Stimulated activated CD4-positive, alpha-beta T cell treated with anti-CD3 and anti-CD28 coated beads, Interleukin-4, amount 100 ng/mL, for 24 hours (primary cell): ENCODE measurements at places on chromosomes 3 and 15.

GRCh38 chr3:161576311-161576710 lies 79.7 kb downstream of the OTOL1 start:
- no peak for DNase-seq

GRCh38 chr3:87332789-87333188 lies 56.4 kb upstream of the POU1F1 start:
- DNase-seq: no peak

DNA sequence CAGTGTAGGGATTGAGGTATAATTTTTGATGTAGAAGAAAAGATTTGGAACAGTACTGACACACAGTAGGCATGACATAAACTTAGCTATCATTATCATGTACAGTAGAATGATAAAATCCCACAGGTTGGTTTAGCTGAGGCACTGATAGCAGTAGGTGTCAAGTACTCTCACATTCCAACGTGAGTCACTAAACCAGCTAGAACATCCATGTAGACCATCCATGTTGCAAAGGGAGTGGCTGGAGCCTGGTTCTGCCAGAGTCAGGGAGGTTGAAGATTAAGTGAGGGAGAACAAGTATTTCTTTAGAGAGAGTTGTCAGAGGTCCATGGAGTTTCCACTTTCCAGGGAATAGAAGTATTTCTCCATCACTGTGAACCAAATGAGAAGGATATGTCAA lies 157.2 kb upstream of the TMEM108 start:
- no peak for DNase-seq

GRCh38 chr3:50221411-50222168 lies 14.4 kb upstream of the GNAI2 start:
- no peak for DNase-seq

DNA sequence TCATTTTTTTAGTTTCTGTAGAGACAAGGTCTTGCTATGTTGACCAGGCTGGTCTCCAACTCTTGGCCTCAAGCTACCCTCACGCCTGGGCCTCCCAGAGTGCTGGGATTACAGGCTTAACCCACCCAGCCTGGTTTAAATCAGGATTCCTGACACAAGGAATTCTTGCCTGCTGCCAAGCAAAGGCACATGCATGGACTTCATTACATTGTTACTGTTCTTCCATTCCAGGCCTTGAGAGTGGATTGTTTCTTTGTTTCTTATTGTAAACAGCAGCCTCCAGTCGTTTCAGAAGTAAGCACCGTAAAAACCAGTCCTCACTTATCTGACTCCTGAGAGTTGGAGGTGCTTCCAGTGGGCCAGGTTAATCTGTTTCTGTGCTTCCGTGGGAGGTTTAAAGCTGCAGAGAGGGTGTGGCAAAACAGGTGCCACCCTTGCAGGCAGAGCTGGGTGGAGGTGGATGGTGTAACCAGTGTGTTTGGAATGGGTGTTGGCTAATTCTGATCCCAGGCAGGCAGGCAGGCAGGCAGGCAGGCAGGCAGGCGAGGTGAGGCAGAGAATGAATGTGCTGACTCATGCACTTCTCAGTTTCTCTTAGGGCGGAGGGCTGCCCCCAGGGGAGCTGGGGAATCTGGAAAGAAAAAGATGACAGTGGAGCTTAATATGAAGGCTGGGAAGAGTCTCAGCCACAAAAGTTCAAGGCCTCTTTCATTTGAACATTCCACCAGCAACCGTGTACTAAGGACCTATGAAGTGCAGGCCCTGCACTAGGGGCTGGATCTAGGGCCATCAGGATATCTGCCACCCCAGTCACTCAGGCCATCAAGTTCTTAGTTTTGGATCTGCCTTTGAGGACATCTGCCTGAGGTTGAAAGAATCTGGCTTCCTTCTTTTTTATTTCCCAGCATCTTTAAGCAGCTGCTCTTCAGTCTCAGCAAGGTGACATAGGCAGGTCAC lies 37.0 kb upstream of the CDCP1 start:
- no peak for DNase-seq

DNA sequence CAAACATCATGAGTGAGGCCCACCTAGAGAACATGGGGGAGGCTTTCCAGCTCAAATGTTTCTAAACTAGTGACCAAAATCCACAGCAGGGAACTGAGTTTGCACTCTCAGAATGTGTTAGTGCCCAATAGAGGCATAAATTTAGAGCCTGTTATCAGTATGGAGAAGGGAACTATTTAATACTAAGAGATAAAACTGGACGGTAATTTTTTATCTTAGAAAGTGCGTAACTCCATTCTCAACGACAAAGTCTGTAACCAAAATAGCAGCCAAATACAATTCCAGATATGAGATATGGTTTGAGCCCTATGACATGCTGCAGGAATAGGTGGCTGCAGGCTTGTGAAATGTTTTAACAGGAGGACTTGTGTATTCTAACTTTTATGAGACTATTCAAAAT lies 3.5 kb downstream of the B3GALNT1 start:
- DNase-seq: no peak

DNA sequence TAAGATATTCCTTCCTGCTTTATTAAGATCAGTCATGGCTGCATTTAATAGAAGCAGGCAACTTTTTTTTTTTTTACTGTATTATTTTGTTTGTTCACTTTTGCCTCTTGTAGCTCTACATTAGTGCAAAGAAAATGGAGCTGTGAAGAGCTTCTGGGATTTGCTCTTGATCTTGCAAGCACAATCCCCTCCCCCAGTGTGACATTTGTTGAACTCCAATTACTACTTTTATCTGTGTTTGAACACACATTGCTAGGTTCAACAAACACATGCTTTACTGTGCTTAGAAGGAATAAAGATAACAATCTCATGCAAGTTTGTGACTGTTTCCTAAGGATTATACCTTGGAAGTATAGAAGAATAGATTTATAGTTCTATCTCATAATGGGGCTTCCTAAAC lies 648.8 kb downstream of the NLGN1 start:
- no peak for DNase-seq

GRCh38 chr3:86658876-86659275 lies 332.1 kb downstream of the VGLL3 start:
- no peak for DNase-seq

- DNase-seq: no peak
Observed at GRCh38 chr3:30625541-30626438, 19.4 kb downstream of the TGFBR2 start.

DNA sequence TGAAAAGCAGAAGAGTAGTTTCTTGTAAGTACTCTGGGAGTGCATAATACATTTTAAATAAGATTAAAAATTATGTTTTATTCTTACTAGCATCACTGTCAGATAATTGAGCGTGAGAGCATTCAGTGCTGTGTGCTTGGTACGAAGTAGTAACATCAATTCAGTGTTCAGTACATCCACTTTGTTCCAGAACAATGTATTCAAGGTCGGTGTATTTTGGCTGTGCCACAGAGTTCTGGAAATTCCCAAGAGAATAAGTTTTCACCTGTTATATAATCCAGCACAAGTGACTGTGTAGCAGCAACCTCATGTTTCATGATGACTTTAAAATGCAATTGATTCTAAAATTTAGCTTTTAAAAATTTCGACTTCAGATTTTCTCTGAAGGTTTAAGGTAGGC lies 130.6 kb downstream of the IGF1R start:
- DNase-seq: no peak

DNA sequence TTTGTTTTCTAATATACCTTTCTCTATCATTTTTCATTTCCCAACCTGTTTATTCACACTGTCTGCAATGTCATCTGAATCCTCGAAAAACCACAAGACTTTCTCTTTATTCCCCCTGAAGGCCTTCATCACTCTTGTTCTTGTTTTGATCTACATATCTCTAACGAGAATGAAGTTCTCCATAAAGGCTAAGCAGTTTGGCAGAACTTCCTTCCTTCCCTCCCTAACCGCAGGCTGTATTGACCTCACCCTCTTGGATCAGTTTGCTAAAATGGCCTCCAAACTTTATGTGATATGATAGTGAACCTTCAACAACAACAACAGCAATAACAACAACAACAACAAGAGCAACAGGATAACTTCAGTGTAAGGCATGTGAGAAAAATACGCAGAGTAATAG lies 392.8 kb downstream of the TIGIT start:
- DNase-seq: no peak

GRCh38 chr15:28974142-28974541 lies 88.4 kb downstream of the APBA2 start:
- no peak for DNase-seq

GRCh38 chr3:24678421-24678865 lies 183.8 kb upstream of the THRB start:
- peak; percentile 8 for DNase-seq

- no peak for DNase-seq
Observed at GRCh38 chr3:193997228-193998122, 138.5 kb upstream of the HES1 start.

DNA sequence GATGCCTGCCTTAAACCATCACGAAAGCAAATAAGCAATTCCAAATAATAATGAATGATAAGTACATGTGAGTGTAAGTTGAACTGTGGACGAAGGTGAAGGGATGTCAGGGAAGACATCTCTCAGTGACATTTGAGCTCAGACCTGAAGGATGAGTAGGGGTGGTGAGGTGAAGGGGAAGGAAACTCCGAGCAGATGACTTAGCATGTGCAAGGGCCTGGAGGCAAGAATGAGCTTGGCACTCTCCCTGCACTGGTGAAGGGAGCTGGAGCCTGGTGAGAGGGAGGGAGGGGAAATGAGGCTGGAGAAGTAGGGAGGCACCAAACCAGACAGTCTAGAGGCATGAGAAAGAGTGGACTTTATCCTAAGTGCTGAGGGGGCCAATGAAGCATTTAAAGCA lies 84.3 kb downstream of the MTHFS start:
- DNase-seq: no peak

DNA sequence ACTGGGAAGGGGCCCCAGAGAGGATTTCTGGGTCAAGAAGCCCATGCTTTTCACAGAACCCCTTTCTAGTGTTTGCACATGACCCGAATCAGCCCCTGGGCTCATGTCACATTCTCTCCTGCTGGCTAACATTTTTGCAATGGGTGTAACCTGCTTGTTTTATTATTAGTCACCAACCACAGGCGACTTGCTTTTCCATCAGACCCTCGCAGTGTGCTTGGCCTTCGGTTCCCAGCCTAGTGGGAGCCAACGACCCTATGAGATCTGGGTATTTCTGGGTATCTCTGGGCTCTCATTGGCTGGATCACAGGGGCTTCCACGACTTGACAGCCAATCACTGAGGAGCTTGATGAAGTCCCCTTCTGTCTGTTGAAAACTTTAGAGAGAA lies 11.0 kb upstream of the FBLN2 start:
- DNase-seq: no peak

DNA sequence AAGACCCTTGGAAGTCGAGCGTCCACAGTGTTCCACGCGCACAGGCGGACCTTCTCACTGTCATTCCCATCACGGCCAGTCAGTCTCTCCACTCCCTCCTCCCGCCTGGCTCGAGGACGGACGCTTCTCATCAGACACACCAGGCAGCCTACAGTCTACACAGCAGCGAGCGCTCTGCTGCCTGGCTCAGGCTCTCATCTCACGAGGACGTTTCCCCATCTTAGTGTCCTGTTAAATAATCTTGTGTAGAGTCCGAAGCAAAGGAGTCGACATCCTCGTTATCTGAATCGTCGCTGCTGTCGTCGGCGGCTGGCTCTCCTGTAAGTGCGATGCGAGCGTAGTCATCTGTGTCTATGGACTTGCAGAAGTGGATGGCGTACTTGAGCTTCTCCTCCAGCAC lies 12.4 kb upstream of the OCA2 start:
- no peak for DNase-seq

DNA sequence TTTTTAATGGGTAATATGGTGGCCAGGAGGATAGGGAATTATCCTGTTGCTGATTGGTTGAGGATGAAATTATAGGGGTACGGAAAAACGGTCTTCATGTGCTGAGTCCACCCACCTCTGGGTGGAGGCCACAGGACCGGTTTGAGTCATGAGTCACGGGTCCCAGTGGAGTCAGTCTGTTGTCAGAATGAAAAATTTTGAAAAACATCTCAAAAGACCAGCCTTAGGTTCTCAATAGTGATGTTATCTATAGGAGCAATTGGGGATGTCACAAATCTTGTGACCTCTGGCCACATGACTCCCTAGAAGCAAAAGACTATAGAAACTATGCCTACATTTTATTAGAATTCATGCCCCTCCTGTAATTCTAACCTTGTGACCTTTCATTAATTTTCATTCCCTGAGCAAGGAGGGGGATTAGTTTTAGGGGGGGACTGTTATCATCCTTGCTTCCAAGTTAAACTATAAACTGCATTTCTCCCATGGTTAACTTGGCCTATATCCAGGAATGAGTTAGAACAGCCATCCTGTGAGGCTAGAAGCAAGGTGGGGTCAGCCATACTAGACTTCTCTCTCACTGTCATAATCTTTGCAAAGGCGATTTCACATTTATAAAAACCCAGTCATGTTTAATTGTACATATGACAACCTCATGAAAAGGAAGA lies 101.2 kb downstream of the TCF12 start:
- no peak for DNase-seq

DNA sequence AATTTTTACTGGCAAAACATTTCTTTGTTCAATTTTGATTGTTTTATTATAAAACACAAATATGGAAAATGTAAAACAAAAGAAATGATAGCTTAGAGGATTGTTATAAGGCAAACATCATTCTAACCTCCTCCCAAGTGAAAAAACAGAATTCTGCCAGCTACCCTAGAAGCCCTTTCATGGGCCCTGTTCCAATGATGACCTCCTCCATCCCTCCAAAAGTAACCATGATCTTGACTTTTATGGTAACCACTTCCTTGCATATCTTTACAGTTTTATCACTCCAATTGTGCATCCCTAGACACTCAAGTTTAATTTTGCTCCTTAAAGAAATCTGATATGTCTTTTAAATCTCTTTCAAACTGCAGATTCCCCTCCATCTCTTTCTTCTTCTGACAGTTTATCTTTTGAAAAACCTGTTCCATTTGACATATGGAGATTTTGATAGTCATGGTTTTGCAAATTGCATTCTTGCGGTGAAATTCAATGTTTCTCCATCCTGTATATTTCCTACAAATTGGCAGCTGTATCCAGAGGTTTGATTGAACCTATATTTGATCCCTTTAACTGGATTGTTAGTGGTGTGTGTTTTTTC lies 27.0 kb upstream of the TNFAIP8L3 start:
- no peak for DNase-seq

GRCh38 chr3:178602856-178603255 lies 66.6 kb downstream of the KCNMB2 start:
- no peak for DNase-seq

DNA sequence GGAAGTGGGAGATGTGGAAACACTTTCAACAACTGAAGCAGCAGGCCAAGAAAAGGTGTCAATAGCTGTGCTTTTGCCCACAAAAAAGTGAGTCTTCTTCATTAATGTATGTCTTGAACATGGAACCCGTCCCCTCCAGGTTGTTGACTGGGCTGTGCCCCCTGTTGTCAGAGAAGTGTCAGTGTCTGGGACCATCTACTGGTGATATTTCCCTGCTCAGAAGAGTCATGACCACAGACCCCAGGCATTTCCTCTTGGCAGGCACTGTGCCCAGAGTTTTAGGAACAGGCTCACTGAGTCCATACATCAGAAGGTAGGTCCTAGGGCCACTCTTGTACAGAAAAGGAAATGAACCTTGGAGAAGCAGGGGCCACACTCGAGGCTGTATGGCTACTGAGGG lies 54.8 kb upstream of the LARS2 start:
- no peak for DNase-seq

DNA sequence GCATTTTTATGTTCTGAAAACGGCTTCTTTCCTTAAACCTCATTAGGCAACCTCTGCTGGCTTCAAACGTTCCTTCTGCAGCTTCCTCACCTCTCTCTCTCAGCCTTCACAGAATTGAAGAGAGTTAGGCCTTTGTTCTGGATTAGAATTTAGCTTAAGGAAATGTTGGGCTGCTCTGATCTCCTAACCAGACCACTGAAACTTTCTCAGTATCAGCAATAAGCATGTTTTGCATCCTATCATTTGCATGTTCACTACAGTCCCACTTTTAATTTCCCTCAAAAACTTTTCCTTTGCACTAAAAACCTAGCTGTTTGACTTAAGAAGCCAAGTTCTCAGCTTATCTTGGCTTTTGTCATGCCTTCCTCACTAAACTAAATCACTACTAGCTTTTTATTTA lies 49.5 kb downstream of the SMARCC1 start:
- DNase-seq: no peak
